Fibroblast of skin of abdomen (primary cell): ENCODE measurements at places on chromosomes 5 and 9.

DNA sequence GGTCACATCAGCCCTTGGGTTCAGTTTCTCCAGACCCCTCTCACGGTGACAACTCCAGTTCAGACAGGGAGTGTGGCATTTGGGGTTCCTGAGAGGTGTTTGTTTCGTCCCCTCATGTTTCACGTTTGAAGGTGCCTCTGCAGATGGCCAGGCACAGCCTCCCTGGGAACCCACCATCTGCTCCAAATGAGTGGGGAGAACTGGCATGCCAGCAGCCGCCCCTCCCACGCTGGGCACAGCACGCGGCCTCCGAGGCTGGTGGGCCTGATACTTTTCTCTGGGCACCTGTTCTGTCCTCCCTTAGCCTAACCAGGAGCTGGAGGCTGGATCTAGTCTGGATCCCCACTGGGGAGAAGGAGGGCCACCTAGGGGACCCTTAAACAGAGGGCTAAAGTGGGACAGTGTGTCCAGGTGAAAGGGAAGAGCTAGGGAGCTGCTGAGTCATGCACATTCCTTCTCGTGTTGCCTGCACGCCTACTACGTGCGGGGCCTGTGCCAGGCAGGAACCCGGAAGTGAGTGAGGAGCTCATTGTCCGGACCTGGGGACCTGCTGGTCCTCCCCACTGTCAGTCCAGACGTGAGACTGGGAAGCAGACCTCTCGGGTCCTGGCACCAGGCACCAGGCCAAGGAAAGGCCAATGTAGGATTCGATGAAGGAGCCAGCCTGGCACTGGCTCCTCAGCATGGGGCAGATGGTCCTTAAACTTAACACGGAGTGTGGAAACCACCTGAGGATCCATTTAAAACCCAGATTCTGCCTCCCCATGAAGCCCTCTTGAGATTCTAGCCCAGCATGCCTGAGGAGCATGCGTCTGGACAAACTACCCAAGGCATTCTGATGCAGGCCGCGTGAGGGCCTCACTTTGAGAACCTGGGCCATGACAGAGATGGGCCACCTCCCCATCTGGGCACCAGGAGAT is 11.7 kb downstream of the DNM1 start:
- DNase-seq, result no peak

GRCh38 chr9:128406848-128407391 is 13.7 kb upstream of the CERCAM start:
- peak; percentile 20 for DNase-seq

DNA sequence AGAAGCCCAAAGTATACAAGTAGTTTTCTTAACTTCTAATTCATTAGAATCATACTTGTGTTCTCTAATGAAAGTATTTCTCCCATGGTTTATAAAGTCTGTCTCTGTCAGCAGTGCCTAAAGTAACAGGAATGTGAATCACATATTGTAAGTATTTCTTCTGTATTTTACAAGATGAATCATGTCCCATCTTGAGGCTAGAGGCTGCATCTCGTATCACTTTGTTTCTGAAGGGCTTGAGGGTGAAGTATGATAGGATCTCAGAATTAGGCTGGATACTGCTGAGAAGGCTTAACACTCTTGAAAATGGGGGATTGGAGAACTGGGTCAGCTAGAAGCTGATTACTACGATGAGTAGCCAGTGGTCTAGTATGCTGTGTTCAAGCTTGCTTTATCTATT is 242.2 kb upstream of the ACTBL2 start:
- DNase-seq, result peak; percentile 76

- peak; percentile 74 for DNase-seq
Measured at GRCh38 chr9:94157050-94157801, 73.0 kb downstream of the PTPDC1 start.

DNA sequence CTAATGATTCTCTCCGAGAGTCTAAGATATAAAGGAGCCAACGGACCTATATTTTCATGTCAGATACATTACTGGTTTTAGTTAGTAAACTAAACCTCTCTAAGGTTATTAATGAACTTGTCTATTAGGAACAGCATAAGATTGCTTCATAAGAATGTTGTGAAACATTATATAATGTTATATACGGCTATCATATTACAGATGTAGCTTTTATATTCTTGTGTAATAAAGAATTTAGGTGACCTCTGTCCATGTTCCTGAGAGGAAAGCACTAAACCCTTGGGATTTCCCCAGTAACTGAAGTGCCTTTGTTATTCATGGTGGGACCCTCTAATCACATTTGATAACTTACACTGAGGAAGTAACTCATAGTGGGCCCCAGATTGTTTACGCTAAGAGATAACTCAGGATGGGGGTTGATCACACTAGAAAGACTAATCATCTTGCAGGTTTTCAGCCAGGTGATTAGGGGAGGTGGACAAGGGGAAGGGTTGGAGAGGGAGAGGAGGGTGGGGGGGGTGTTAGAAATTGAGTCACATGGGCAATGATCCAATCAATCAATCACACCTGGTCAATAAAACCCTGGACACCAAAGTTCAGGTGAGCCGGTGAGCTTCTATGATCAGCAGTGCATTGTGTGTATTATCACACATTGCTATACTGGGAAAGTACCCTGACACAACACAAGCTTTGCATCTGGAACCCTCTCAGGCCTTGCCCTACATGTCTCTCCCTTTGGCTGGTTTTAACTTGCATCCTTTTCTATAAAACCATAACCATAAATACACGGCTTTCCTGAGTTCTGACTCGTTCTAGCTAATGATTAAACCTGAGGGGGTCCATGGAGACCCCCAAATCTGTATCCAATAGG is 25.8 kb downstream of the ECPAS start:
- no peak for DNase-seq

DNA sequence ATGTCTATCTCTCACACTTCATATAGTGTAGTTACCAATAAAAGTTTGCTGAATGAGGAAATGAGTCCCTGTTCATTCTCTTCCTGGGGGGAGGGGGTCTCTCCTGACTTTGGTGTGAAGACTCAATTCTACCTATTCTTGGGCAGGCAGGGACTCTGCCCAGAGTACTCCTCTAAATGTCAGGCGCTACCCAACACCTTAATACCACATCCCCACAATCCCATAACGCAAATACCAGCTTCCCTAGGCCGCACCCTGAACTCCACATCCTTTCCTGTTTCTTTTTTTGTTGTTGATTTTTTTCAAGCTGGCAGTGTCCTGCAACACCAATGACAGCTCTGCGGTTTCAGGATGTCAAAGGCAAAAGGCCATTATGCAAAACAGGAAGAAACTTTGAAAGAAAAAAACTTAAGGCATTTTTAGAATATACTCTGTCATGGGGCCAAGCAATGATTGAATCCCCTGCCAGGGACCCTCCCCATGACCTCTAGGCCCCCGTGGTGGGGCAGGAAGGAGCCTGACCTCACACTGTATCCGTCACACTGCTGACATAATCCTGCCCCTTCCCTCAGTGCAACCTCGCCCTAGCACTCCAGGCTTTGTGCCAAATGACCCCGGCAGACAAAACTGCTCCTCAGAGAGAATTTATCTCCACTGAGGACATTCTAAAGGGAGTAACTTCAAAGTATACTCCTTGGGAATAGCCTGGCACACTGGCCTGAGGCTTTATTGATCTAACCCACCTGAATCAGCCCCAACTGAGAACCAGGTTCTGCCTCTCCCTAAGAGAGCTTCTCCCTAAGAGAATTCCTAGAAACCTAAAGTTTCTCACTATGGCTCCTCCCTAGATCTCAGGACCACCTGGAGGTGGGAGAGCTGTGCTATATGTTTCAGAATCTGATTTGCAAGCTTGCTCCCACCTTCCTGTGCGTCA is 8.0 kb downstream of the B4GALT1 start:
- peak; percentile 38 for DNase-seq

GRCh38 chr9:68974431-68974830 is 39.5 kb downstream of the PRKACG start:
- DNase-seq, result no peak
